ENCODE measurements at places on chromosomes 12 and 14.
A peak's percentile ranks its signal among the peaks of the same experiment; 100 is the strongest.

GRCh38 chr12:32454866-32455265 lies 55.5 kb downstream of the FGD4 start:
- no peak for DNase-seq

DNA sequence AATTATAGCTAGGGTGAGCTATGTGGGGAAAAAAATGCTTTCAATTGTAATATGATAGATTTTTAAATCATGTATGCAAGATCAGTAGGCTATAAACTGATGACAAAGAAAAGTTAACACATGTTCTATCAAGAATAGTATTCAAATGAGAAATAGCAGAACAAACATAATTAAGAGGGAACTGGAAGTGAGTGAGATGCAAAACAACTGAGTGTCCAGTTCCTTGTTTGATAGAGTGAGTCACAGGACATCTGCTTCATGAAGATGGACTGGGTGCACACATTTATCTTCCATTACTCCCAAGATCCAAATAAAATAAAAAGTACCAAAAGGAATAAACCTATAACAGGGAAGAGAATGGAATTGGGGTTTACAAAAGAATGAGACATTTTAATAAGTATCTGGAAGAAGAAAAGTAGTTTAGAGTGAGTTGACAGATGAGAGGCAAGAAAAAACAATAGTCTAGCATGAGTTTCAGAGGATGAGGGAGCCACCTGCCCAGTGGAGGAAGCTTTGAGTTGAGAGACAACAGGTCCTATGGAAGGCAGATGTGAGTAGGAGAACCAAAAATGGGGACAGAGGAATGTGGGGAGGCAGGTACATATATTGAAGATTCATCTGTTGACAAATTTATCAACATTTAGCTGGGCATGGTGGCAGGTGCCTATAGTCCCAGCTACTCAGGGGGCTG lies 178.1 kb upstream of the ARHGAP5 start:
- DNase-seq: no peak

GRCh38 chr14:54650959-54651351 lies 84.0 kb downstream of the SAMD4A start:
- DNase-seq: no peak

DNA sequence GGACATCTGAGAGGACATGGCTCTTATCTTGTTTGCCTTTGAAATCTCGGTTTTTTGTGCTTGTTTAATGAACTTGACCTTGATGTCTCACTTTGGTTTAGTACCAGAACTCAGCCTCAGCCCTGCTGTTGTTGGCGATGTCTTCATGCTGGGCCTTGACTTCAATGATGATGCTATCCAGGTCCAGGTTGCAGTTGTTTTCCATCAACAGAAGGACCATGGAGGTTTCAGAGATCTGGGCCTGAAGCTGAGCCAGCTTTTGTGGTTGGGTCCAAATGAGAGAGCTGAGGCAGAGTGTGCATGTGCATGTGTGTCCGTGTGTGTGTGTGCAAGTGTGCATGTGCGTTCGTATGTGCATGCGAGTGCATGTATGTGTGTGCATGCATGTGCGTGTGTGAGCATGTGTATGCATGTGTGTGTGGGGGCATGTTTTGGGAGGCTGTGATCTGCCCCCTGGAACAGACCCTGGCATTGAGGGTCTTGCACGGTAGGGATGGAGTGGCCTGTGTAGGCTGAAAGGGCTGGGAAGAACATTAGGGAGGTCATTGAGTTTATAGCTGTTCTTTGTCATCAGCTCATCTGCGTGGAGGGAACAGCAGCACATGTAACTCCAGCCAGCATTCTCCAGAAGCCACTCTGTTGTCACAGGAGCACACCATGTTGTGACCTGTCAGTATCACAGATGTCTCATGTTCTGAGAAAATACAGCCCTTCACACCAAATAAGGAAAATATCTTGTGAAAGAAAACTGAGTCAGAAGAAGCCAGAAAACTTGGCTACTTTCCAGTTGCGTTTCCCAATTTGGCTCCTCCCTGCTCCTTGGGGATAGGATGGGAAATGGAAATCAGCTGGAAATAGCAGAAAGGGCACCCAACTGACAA lies 10.0 kb upstream of the KRT82 start:
- no peak for DNase-seq

- DNase-seq: no peak
These were observed 866 bp downstream of the KRT79 start for GRCh38 chr12:52832985-52833905.

DNA sequence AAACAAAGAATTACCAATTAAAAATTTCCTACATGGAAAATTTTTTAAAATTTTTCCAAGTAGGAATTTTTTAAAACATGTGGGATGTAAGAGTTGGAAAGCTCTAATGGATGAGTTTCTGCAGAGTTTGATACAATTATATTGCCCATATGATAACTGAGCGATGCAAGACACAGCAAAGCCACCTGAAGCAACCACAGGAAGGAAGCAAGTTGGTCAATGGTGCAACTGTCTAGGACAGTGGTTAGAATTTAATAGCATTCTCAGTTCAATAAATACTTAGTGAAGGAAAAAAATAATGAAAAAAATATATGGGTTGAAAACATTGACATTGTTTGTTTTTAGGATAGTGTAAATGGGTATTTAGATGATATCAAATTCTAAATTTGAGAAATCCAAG lies 178.6 kb upstream of the GARIN2 start:
- no peak for DNase-seq

DNA sequence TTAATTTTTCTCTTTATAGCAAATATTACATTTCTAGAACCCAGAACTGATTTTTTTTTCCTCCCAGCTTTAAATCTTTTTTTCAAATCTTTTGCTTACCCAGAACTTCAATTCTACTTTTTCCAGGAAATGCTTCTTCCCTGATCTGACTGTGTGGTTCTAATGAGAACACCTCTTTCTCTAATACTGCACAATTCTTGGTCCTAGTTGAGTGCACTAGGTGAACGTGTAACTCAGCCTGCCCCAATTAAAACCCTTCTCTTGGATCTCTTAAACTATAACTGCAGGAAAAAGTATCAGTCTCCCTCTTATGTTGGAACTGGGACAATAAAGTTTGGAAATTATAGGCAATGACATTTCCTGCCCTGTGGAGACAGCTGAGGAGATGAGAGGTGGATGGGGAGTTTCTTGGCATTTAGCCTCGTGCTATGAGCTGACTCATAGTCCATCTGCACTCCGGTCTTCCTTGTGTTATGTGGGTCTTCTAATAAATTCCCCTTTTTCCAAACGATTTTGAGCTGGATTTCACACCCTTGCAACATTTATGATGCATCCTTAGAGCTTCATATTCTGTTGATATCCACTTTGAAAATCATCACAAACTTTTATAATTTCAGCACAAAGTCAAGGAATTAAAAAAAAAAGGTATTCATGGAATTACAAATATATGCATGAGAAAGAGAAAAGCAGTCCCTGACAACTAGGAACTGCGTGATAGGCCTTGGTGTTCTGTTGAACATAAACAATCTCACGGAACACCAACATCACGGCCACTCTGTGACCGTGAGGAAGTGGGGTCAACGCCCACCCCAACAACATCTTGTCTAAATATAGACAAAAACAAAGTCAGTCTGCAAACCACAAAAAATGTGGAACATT lies 52.4 kb downstream of the BRMS1L start:
- DNase-seq: peak; percentile 24

DNA sequence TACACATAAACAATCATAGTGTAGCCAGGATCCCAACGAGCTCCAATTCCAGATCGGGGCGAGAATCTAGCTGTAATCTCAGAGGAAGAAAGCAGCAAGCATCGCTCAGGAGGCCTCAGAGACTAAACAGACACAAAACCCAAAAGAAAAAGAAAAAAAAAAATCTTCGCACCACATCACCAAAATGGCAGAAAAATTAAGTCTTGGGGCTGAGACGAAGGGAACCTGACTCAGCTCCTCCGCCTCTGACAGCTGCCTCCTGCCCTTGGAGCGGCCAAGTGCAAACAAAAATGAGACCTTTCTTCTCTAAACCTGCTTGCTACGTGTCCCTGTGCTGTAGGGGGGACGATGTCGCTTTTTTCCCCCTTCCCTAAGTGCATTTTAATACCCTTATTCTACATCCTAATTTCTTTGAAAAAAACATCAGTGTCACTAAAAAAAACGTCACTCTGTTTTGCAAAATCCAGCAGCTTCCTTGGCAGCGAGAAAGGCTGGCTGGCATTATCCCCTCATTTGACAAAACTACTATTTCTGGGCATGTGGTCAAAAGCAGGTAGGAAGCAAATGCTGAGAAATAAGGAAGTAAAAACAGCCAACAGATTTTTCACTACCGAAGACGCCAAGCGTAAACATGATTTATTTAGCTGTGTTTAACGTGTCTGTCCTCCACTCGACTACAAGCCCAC lies 30.5 kb downstream of the BCL11B start:
- DNase-seq: no peak

DNA sequence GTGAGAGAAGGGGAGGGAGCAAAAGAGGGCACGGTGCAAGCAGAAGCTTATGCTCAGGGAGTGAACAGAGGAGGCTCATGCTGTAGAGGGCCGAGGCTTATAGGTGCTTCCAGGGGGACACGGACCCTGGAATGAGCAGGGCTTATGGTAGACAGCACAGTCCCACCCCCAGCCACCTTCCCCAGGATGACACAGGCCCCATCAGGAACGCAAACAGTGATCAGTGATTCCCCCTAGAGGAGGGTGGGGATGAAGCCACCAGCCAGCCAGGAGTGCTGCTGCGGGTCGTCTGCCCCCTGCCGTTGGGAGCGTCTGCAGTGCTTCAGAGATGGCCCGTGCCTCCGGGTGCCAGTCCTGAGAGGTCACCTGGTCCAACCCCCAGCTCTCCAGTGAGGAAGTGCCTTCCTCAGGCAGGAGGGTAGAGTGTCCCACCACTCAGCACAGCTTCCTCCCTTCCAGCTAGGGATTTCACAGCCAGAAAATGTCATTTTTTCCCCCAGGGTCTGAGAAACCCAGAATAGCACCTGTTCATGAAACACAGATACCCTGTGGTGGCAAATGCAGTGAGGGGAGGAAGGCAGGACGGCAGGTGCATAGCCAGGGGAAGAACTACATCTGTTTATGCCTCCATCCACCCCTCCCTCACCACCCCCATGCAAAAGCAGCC lies 60.7 kb downstream of the SLC6A12 start:
- peak; percentile 69 for DNase-seq

GRCh38 chr14:63200035-63200740 lies 4.1 kb upstream of the RHOJ start:
- no peak for DNase-seq

DNA sequence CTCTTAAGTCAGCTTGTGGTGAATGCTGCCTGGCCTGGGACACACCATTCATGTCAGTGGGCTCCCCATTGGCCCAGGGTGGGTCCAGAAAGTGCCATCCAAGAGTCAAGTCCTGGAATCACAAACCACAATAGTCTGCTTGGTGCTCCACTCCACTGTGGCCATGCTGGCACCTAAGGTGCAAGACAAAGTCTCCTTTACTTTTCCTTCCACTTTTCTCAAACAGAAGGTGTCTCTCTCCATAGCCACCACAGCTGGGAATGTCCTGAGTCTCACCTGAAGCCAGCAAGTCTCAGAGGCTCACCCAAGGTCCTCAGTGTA lies 9.0 kb downstream of the RDH16 start:
- DNase-seq: no peak

DNA sequence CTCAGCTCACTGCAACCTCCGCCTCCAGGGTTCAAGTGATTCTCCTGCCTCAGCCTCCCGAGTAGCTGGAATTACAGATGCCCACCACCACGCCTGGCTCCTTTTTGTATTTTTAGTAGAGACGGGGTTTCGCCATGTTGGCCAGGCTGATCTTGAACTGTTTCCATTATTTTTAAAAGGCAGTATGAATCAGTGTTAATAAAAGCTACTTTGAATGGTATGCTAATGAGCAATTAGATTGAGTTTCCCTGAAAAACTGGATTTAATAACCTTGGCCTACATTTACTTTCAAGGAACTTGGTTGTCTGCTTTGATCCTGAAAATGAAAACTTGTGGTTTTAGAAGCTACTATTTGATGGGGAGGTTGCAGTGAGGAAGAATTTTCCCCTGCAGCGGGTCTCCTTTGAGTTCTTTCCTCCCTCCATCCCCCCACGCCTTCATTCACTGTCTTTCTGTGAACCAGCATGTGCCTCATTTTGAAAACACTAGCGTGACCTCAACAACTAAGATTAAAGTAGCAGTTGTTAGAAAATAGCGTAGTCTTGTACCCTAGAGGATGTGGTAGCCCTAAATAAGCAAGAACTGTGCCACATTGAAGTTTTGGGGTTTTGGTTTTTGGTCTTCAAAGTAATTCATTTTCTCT lies 17.8 kb upstream of the RPS6KA5 start:
- no peak for DNase-seq

GRCh38 chr12:5403411-5403810 lies 28.5 kb upstream of the NTF3 start:
- DNase-seq: no peak

- no peak for DNase-seq
These were observed 693.9 kb upstream of the MGAT4C start for GRCh38 chr12:86950043-86950442.

Data from H54 (cell line).